ENCODE measurements at places on chromosomes 5 and 9.

DNA sequence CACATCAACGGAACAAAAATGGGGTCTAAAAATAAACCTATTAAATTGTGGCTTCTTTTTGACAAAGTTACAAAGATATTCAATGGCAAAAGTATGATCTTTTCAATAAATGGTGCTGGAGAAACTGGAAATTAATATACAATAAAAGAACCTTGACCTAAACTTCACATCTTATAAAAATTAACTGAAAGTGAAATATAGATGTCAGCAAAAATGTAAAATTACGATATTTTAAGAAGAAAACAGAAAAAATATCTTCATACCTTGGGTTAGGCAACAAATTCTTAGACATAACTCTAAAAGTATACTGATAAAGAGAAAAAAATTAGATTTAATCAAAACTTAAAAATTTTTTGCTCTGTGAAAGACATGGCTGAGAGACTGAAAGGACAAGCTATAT is 1909.5 kb upstream of the CDH9 start:
- no peak for DNase-seq
- no peaks in the 10 kb centered on the region for H3K36me3 ChIP-seq
- no peaks in the 10 kb centered on the region for H3K27me3 ChIP-seq
- no peak overlapping the region for H3K4me3 ChIP-seq
- H3K27ac ChIP-seq, result no peak overlapping the region

GRCh38 chr5:128673970-128674369 is 135.9 kb upstream of the FBN2 start:
- no peak overlapping the region for H3K27ac ChIP-seq
- no peaks in the 10 kb centered on the region for H3K36me3 ChIP-seq
- no peak for DNase-seq
- H3K27me3 ChIP-seq, result no peaks in the 10 kb centered on the region
- H3K4me3 ChIP-seq, result no peak overlapping the region
- no peaks in the 10 kb centered on the region for H3K4me1 ChIP-seq

DNA sequence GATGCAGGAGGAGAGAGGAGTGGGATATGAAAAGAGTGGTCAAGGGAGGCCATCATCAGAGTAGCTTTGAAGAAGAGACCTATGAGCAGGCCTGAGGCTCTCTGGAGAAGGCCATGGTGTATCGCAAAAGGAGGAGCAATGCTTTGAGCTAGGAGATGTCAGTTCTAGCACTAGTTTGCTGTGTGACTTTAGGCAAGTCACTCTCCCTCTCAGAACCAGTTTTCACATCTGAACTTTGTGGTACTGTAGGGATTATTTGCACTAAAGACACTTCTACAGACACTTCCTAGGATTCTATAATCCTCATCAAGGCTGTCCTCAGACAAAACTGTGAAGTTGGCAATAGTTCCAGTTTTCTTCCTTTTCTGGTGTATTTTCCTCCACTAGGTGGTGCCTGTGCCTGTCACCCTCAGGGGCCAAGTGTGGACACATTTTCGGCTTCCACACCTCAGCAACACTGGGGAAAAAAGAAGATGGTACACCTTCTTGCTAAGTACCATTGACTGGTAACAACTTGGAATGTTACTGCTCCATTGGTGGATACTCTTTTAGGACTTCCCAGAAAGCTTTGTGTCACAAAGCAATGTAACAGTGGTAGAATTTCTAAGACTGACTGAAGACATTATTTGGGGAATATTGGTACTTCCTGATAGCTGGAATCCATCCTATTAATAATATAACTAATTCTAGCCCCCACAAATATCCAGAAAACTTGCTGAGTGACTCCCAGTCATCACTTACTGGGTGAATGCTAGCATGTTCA is 9.9 kb downstream of the PAPPA start:
- no peaks in the 10 kb centered on the region for H3K36me3 ChIP-seq
- H3K4me1 ChIP-seq, result no peaks in the 10 kb centered on the region
- DNase-seq, result no peak
- peaks cover 22% of the 10 kb centered on the region for H3K27me3 ChIP-seq
- H3K27ac ChIP-seq, result no peak overlapping the region
- no peak overlapping the region for H3K4me3 ChIP-seq

- peak overlapping the region; percentile 23 for H3K27ac ChIP-seq
- DNase-seq, result no peak
- peaks cover 15% of the 10 kb centered on the region for H3K4me1 ChIP-seq
- no peaks in the 10 kb centered on the region for H3K27me3 ChIP-seq
These were observed 11.8 kb downstream of the APTX start for GRCh38 chr9:32989660-32990059.

DNA sequence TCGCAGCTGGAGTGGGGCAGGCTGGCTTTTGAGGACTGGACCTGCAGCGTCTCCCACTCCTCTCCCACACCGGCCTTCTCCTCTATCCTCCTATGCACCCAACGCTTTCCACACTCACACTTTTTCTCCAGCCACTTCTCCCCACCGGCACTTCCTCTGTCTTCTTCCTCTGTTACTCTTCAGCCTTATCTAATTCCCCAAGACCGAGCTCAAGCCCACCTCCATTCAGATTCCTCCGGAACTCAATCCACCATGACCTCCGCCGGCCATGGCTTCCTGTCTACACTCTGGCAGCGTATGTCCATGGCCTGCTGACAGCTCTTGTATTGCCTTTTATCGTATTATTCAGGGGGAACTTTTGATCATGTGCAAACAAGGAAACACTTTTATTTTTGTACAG is 545 bp upstream of the OR2V1 start:
- H3K27me3 ChIP-seq, result peaks cover 71% of the 10 kb centered on the region
- no peaks in the 10 kb centered on the region for H3K36me3 ChIP-seq
- no peaks in the 10 kb centered on the region for H3K4me1 ChIP-seq
- H3K4me3 ChIP-seq, result no peak overlapping the region

GRCh38 chr5:82599030-82599429 is 320.9 kb upstream of the RPS23 start:
- H3K27ac ChIP-seq, result no peak overlapping the region
- peaks cover 11% of the 10 kb centered on the region for H3K27me3 ChIP-seq
- H3K36me3 ChIP-seq, result no peaks in the 10 kb centered on the region
- no peak overlapping the region for H3K4me3 ChIP-seq
- no peak for DNase-seq
- no peaks in the 10 kb centered on the region for H3K4me1 ChIP-seq

DNA sequence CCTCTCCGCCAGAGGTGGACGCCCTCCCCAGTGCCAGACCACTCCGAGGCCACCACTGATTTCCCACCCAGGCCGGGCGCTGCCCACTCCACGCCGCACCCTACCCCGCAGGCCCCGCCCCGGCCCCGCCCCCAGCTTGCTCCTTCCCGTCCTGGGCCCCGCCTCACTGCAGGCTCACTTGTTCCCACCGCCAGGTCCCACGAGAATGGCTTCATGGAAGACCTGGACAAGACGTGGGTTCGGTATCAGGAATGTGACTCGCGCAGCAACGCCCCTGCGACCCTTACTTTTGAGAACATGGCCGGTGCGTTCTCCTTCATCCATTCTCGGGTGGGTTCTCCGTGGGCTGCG is 6.5 kb downstream of the LRRC26 start:
- H3K4me3 ChIP-seq, result no peak overlapping the region
- no peak overlapping the region for H3K27ac ChIP-seq
- peaks cover 77% of the 10 kb centered on the region for H3K27me3 ChIP-seq
- no peaks in the 10 kb centered on the region for H3K36me3 ChIP-seq
- peaks cover 14% of the 10 kb centered on the region for H3K4me1 ChIP-seq
- DNase-seq, result no peak

- DNase-seq, result no peak
- no peak overlapping the region for H3K4me3 ChIP-seq
- H3K27ac ChIP-seq, result no peak overlapping the region
These were observed 190.6 kb downstream of the MAT2B start for GRCh38 chr5:163695830-163696578.

GRCh38 chr9:37675661-37676060 is 24.9 kb downstream of the FRMPD1 start:
- H3K4me1 ChIP-seq, result no peaks in the 10 kb centered on the region
- H3K36me3 ChIP-seq, result no peaks in the 10 kb centered on the region
- peaks cover 24% of the 10 kb centered on the region for H3K27me3 ChIP-seq
- DNase-seq, result no peak
- no peak overlapping the region for H3K4me3 ChIP-seq
- no peak overlapping the region for H3K27ac ChIP-seq

- H3K27me3 ChIP-seq, result no peaks in the 10 kb centered on the region
- no peaks in the 10 kb centered on the region for H3K36me3 ChIP-seq
- H3K27ac ChIP-seq, result peak overlapping the region; percentile 55
- peaks cover 20% of the 10 kb centered on the region for H3K4me1 ChIP-seq
- H3K4me3 ChIP-seq, result no peak overlapping the region
- DNase-seq, result no peak
These were observed 69.3 kb upstream of the MELK start for GRCh38 chr9:36503172-36504088.

GRCh38 chr5:179436321-179437122 is 91.3 kb upstream of the ADAMTS2 start:
- no peaks in the 10 kb centered on the region for H3K36me3 ChIP-seq
- H3K4me1 ChIP-seq, result no peaks in the 10 kb centered on the region
- no peak for DNase-seq

DNA sequence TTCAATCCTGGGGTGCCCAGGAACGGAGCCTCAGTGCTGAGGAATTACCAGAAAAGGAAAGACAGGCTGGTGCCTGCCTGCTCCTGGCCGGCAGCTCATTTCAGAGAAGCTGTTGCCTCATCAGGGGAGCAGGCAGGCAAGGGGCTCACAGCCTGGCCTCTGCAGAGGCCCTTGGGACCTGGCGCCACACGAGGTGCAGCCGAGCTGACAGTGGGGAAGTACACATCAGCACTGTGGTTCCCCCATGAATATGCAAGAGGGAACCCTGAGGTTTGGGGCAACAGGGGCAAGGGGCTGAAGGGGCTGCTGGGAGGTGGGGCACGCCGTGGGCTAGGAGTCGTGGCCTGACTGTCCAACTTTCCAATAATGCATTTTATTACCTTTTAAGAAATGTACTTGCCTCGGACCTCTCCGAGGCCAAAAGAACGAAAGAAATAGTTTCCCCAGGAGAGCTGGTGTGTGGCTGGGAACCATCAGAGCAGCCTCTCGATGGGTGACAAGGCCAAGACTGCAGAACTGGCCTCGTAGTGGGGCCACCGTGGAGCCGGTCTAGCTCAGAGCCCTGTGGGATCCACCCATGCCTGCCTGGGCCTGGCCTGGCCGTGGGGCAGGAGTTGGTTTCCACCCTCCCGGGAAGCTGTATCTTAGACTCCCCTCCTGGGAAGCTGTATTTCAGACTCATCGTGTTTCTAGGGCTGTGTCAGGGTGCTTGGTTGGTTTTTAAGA is 198.6 kb downstream of the PAX5 start:
- H3K4me3 ChIP-seq, result no peak overlapping the region
- no peak for DNase-seq
- no peaks in the 10 kb centered on the region for H3K4me1 ChIP-seq
